ENCODE measurements at places on chromosomes 16 and 17.

DNA sequence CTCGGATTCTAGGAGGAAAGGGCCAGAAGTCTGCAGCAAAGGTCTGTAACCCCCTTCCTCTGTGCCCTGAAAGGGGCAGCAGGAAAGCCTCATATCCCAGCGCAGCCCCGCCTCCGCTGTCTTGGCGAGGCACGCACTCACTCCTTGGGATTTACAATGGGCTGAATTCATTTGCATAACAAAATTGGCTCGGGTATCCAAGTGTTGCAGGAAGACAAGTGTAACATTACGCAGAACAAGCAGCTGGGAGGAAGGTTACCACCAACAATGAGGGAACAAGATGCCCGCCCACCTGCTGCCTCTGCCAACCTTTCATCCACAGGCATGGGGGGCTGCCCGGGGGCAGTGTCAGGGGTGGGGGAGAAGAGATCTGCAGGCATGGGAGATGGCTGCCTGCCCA, 130.4 kb downstream of the MRM1 start:
- no peak for DNase-seq

GRCh38 chr17:81154961-81155360, 10.3 kb upstream of the PVALEF start:
- DNase-seq, result no peak

DNA sequence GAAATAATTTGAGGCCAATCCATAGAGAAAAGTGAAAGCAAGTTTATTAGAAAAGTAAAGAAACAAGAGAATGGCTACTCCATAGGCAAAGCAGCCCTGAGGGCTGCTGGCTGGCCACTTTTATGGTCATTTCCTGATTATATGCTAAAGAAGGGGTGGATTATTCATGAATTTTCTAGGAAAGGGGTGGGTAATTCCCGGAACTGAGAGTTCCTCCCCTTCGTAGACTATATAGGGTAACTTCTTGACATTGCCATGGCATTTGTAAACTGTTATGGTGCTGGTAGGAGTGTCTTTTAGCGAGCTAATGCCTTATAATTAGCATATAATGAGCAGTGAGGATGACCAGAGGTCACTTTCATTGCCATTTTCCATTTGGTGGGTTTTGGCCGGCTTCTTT, 4.4 kb downstream of the DHRS7B start:
- DNase-seq, result no peak

GRCh38 chr16:11561454-11561805, 25.3 kb downstream of the LITAF start:
- no peak for DNase-seq

GRCh38 chr16:56549744-56550385, 15.0 kb upstream of the MT4 start:
- DNase-seq, result peak; percentile 28

DNA sequence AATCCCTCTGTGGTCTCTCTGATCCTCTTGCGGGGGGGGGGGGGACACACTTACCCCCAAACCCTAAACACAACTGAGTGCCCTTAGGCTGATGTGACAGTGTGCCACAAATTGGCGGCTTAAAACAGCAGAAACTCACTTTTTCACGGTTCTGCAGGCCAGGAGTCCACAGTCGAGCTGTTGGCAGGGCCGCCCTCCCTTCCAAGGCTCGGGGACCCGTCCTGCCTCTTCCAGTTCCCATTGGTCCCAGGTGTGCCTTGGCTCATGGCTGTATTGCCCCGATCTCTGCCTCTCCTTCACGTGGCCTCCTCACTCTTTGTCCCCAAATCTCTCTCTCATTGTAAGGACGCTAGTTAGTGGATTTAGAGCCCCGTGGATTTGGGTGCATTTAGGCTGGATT, 199.9 kb upstream of the CIBAR2 start:
- no peak for DNase-seq

GRCh38 chr16:89742948-89743347, 21.6 kb downstream of the ZNF276 start:
- DNase-seq, result no peak

DNA sequence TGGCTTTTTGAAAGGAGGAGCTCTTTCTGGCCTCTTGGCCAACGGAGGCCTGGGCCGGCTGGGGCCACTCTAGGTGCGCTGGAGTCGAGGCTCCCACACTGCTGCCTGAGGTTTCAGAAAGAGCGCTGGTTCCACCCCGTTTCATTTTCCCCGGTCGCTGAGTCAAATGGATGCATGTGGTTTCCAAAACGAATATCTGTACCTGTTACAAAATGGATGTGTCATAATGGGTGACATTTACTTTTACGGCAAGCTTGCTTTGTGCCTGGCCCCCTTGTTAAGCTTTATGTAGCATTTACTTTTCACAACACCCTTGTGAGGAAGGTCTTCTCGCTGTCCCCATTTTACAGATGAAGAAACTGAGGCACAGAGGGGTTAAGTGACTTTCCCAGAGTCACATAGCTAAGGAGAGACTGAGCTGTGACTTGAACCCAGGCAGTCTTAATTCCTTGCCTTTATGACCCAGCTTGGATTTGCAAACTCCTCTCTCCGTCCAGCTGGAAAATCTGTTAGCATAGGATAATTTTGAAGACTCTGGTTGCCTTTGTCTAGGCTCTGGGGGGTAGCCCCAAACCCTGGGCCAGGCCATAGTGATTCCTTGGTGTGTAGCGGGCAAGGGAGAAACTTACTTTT, 10.6 kb downstream of the KSR1 start:
- DNase-seq, result no peak

DNA sequence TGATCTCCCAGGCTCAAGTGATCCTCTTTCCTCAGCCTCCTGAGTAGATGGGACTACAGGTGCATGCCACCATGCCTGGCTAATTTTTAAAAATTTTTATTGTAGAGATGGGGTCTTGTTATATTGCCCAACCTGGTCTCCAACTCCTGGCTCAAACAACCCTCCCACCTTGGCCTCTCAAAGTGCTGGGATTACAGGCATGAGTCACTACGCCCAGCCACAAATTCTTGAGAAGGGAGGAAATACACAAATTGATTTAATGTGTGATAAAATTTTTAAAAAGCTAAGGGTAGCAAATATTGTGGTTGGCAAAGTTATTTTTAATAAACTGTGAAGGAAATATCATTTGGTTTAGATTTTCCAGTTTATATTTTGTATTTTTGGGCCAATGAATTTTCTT, 9.6 kb downstream of the ITGAD start:
- DNase-seq, result peak; percentile 21

DNA sequence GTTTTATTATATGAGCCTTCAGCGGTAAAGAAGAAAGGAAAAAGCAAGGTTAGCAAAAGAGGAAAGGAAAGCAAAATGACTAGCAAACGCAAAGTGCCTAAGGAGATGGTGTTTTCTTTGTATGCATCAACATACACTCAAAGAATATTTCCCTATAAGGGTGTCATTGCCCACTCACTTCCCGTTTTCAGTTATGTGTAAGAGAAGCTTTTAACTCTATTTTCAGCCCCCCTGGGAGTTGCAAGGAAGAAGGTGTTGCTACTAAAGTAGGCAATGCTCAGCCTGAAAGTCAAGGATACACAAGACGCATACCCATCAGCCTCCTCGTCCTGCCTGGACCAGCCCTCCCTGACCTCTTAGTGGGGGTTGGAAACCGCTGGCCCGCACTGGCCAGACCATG, 267.7 kb upstream of the ZFHX3 start:
- no peak for DNase-seq

DNA sequence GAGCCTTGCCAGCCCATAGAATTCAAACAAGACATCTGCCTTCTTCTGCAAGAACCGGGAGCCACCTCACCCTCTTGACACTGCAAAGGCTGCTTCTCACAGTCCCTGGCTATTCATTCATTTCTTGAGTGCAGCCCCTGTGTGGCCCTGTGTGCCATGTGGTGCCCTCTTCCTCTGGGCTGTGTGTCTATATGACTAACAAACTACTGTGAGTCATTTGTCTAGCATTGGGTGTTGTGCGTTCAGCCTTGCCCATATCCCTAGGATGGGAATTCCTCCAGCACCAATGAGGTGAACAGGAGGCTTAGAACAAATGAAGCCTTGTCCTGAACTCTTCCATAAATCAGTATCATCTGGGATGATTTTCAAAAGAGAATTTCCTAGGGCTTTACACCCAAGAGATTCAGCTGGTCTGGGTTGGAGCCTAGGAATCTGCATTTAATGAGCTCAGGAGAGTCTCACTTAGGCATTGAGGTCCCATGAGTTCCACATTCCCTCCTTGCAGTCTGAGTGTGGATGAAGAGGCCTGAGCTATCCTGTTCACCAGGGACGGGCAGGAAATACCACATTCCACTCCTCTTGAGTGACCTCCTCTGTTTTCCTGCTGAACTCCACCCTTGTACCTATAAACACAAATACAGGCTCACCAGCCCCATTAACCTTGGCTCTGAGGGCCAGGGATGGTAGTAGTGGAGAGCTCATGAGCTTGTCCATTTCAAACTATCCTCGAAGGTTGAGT, 308.7 kb upstream of the N4BP1 start:
- peak; percentile 33 for DNase-seq

DNA sequence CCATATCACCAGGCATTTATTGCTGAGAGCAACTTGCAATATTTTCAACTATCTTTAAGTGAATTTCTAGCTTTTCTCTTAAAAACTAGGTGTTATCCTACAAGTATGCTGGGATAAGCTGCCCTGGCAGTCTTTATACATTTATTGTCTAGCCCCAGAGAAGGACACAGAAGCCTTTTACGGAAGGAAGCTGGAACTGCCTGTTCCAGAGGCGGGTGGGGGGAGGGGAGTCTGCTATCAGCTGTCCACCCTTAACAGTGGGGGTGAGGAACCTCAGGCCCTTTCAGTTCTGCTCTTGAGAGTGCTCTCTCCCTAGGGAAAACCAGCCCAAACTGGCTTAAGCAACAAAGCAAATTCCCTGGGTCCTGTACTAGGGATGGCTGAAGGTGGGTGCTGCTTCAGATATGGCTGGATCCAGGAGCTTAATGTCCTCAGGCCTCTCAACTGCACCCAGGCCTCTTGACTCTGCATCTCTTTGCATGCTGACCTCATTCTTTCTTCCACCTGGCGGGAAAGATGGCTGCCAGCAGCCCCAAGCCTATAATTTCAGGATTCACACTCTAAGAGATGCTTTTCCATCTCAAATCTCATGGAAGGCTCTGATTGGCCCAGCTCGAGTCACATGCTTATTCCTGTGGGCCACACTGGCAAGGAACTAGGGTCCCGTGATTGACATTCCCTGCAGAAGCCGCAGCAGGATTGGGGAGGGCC, 16.6 kb downstream of the NAGPA start:
- no peak for DNase-seq

GRCh38 chr16:69363281-69363717, 11.7 kb upstream of the TMED6 start:
- no peak for DNase-seq

- no peak for DNase-seq
Measured at GRCh38 chr17:6525731-6526130, 30.6 kb downstream of the PITPNM3 start.

GRCh38 chr17:32495359-32496231, 8.8 kb downstream of the CDK5R1 start:
- peak; percentile 53 for DNase-seq

DNA sequence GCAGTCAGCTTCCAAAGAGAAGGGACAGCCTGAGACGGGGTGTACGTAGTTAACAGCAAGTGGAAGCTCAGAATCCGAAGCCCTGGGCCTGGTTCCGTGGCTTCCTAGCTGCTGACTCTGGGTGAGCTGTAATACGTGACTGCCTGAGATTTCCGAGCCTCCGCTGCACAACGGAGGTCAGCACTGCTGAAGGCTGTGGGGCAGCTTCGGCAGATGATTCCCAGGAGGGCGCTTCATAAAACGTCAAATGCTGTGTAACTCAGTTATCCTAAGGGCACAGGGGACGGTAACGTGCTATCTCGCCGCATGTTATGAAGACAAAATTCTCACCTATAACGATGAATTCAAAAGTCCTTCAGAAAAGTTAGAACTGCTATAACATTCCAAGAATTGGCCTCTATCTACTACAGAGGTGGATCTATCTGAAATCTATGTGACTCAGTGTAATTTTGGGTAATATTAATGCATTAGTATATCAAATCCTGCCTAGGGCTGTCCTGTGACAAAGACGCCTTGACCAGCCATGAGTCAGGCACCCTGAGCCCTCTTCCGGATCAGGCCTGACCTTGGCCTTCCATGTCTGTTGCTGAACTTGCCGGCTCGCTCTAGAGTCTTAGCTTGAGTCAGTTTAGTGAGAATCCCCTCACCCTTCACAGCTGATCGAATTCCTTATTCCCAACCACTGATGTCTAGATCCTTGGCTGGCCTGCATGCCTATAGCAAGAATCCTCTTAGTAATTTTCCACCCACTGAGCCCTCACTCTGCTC, 43.5 kb downstream of the MARF1 start:
- no peak for DNase-seq

DNA sequence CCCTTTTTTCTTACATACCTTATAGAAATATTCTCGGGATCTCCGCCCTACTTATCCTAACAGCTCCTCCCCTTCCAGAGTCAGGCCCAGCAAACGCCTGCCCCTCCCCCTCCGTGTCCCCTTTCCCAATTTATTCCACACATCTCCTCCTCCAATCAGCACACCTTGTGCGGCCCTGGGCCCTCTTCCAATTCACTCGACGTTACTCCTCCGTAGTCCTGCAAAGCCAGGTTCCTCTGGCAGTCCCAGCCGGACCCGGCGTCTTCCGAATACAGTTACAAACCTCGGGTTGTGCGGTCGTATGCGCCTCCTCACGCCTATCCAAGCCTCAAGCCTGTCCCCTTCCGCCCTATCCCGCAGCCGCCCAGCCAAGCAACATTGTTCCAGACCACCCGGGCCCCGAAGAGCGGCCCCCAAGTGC, 677 bp downstream of the CBX1 start:
- DNase-seq, result peak; percentile 55

DNA sequence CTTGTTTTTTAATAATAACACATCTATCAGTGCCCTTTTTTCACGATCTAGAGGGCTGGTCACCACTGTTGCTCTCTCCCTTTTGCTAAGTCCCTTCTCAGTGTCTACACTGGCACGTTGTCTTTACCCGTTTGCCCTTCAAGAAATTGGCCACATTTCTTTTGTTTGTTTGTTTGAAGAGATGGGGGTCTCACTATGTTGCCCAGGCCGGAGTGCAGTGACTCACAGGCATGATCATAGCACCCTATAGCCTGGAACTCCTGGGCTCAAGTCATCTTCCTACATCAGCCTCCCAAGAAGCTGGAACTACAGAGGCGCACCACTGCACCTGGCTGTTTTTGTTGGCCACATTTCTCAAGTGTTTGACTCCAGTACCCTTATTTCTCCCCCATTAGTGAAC, 138.0 kb upstream of the AXIN2 start:
- DNase-seq, result no peak

GRCh38 chr17:32863559-32863958, 13.4 kb downstream of the MYO1D start:
- no peak for DNase-seq

Measured in fibroblast of mammary gland (primary cell).